ENCODE measurements at places on chromosomes 5 and 9.

GRCh38 chr9:72855321-72855720, 97.5 kb downstream of the ALDH1A1 start:
- DNase-seq = no peak

DNA sequence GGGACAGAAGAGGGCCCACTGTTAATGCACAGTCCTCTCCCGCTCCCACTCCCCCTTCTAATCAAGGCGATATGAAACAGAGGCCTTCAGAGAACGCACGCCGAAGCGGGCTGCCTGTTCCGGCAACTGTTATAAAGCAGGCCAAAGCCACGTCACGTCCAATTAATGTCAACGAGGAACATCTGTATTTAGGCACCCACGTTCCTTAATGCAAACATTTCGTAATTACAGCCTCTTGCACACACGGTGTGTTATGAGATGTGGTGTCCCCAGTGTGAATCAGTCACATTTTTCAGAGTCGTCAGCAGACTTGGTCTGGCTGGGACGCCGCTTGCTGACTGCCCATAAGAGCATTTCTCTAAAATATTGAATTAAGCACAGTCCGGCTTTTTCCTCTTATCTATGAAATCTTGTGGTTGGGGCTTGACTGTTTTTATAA, 339.0 kb downstream of the NSG2 start:
- no peak for DNase-seq

GRCh38 chr9:135211524-135211890, 124.0 kb downstream of the OLFM1 start:
- no peak for DNase-seq

- DNase-seq = no peak
Measured at GRCh38 chr5:50889790-50890189, 223.4 kb downstream of the PARP8 start.

DNA sequence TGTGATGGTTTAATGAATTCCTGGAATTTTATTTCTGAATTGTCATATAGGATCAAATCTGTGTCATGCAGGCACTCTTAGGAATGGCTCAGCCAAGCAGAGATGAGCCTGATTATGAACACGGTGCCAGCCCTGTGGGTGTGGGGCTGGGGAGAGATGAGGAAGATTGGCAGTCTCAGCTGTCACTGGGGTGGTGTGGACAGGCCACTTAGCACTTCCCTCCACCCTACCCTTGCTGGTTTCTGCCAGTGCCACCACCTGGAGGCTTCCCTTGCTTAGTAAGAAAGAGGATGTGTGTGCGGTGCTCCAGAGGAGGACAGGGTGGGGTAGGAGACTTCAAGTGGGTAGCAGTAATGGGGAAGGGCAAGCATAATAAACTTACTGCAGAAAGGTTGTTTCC, 226.6 kb downstream of the CD180 start:
- no peak for DNase-seq

GRCh38 chr9:93256878-93257807, 73.2 kb downstream of the WNK2 start:
- no peak for DNase-seq

DNA sequence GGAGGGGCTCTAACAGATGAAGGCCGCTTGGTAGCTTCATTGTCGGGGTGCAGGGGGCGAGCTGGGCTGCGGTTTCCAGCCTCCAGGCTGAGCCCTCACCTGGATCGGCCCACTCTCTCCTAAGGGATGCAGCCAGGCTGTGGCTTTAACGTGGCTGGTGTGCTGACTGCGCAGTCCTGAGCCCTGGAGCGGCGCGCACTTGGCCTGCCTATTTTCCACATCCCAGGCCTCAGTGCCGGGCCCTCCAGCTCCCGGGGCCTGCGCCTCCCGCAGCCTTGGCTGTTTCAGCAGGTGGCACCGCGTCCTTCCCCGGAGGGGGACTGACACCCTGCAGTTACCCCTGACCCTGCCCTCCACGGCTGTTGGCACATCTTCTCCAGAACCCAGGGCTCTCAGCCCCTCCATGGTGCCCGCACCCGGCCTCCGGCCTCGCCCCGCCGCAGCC, 1.4 kb downstream of the RNU6ATAC start:
- no peak for DNase-seq

DNA sequence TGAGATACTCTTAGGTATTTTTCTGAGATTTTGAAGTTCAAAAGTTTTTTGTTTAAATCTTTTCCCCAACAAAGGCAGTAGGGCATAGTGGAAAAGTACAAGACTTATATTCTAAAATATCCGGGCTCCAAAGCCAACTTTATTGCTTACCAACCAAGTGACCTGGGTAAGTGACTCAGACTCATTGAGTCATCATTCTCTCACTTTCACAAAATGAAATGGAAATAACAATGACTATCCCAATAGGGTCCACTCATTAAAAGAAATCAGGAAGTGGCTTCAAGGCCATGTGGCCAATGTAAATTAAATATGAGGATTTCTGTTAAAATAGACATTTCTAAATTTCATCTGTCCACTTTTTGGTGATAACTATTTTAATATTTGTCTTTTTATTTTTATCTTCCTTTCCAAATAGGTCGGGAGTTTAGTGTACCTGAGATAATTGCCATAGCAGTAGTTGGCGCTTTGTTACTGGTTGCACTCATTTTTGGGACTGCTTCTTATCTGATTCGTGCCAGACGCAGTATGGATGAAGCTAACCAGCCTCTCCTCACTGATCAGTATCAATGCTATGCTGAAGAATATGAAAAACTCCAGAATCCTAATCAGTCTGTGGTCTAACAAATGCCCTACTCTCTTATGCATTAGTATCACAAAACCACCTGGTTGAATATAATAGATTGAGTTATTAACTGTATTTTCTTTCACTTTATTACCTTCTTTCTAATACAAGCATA, 15.5 kb downstream of the TYRP1 start:
- no peak for DNase-seq

DNA sequence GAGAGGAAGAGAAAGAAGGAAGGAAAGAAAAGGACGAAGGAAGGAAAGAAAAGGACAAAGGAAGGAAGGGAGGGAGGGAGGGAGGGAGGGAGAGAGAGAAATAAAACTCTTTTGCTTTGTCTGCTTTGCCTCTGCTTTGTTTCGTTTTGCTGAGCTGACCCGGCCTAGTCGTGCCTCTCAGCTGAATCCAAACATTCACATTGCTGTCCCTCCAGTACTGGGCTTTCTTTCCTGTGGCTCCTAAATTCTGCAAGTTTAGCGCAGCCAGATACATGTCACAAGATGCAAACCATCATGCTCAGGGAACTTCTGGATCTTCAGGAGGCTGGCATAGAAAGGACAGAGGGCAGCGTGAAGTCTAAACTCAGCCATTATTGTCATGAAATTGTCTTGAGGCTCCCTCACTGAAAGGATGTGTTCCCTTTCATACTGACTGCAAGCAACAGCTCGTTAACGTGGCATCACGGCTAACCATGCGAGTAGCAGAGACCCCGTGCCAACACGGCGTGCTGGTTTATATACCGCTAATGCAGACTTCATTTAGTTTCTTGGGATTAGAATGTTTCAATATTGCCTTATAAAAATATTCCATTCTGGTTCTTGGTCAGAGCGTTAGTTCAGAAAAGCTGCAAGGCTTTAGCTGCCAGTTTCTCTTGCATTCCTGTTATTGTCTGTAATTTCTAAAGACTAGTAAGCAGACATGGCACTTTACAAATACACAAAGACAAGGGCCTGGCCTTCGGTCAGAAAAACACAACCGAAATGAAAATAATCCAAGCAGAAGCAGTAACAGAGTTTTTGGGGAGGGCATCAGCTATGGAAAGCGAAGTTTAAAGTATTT, 94.2 kb downstream of the TMEM174 start:
- DNase-seq = no peak

GRCh38 chr5:180494510-180495181, 467 bp downstream of the CNOT6 start:
- peak; percentile 55 for DNase-seq

- DNase-seq = no peak
Measured at GRCh38 chr9:2691626-2692025, 25.7 kb upstream of the KCNV2 start.

DNA sequence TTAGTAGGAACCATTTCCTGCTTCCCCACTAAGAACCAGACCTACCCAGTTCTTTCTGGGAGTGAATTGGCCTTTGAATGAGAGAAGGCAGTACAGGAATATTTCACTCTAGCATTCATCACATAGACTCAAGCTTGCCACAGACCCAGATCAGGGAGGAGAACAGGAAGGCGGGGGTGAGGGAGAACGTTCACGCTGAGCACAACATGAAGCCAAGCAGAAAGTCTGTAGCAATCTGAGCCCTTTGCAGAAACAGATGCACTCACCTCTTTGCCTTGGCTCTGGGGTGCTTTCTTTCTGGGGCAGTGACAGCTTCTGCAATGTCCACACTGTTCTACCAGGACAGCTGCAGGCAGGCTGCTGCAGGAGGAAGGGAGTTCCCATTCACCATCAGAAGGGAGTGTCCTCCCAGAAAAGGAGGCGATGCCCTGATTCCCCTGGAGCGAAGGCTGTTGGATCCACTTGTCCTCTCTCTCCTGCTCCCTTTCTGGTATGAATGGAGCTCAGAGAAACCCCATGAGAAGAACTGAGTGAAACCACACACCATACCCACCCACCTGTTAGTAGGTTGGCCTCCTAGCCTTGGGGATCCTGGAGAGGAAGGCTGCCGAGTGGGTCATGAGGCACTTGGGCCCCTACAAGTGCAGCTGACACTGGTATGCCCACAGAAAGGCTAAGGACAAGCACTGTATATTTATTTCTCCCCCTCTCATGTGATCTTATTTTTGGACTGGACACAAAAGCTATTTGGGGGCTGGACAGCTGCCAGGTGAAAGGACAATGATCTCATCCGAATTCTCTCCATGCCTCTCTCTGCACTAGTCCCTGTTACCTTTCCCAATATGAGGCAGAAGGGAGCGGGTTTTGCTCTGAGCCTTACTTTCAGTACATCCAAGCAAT, 11.7 kb upstream of the FGF1 start:
- DNase-seq = no peak

- no peak for DNase-seq
Measured at GRCh38 chr5:166961028-166961427, 1330.4 kb upstream of the WWC1 start.

DNA sequence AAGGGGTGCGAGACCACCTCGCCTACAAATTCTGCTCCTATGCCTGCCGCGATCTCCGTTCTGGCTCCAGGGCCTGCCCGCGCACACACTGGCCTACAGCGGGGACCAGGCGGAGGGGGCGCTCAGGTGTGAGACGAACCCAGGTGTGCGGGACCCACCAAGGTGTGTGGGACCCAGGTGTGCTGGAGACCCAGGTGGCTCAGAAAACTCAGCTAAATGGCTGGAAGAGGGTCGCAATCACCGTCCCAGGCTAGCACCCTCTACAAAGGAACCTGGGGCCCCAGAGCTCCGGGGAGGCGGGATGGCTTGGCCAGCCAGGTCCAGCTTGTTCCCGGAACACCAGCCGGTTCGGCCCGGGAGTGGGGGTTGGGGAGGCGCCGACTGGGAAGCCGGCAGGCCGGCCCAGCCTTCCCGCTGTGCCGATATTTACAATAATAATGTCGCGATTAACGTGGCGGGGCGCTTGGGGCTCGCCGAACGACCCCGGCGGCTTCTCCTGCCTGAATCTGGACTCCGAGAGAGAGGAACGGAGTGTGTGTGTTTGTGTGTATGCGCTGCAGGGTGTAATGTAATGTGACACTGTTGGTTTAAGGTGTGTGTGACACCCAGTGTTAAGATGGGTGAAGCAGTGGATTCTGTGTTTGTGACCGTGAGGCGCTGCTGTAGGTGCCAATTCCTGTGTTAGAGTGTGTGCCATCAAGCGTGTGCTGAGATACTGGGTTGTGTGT, 1.4 kb downstream of the PCDH1 start:
- DNase-seq = no peak

DNA sequence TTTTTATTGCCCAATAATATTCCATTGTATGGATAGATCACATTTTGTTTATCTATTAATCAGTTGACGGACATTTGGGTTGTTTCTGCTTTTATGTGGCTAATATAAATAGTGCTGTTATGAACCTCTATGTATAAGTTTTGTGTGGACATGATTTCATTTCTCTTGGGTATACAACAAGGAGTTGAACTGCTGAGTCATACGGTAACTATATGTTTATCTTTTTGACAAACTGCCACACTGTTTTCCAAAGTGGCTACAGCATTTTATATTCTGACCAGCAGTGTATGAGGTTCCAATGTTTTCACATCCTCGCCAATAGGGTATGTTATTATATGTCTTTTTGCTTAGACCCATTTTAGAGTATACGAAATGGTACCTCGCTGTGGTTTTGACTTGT, 264.3 kb downstream of the RFX3 start:
- DNase-seq = no peak

- no peak for DNase-seq
Measured at GRCh38 chr9:129995409-129996160, 47.4 kb downstream of the FNBP1 start.

DNA sequence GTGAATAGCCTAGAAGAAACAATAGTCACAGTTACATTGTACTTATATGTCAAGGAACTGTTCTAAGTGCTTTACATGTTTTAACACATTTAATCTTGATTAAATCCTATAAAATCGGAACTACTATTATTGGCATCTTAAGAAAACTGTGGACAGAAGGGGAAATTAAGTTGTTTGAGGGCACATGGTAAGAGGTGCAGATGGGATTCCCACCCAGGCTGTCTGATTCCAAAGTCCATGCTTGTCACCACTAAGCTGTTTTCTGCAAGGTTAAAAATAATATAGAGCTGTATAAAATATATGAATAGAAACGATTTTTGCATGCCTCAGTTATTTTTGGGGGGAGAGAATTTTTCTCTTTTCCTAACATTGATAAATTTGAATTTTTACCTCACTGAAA, 194.6 kb upstream of the KLF9 start:
- DNase-seq = no peak

DNA sequence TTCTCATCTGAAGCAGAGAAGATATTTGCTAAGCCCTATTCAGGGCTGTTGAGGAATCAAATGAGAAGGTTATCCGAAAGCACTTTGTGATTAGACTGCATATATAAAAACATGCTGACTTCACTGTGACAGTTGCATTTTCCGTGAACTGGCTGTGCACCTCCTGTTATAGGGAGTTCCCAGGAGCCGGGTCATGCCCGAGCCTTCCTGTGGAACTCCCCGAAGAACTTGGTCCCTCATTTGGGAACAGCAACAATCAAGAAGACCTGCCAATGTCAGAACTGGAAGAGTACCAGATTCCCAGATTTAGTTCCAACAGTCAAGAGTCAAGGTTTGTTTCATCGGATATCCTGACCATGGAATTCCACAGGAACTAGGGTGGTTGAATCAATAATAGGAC, 130.4 kb upstream of the RAI14 start:
- no peak for DNase-seq

Data from HEK293T (cell line).